H4 (cell line): ENCODE measurements at places on chromosomes 2 and 18.

DNA sequence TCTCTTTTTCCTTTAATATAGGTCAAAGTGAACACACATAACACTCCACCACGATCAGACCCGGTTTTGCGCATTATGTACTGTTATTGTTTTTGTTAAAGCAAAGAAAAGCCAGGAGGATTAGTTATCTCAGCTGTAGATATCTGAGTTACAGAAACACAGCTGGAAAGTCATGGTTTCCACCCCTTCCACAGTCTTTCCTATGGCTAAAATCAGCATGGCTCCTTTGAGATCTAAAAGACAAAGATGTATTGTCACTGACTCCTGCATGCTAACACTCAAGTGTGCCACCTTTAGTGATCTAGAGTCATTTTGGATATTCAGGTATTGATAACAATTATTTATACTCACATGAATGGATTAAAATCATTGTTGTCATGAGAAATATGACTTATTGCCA lies 260.0 kb downstream of the FIGN start:
- no peak for DNase-seq

- DNase-seq: no peak
Observed at GRCh38 chr18:23835506-23835905, 146.3 kb downstream of the LAMA3 start.

DNA sequence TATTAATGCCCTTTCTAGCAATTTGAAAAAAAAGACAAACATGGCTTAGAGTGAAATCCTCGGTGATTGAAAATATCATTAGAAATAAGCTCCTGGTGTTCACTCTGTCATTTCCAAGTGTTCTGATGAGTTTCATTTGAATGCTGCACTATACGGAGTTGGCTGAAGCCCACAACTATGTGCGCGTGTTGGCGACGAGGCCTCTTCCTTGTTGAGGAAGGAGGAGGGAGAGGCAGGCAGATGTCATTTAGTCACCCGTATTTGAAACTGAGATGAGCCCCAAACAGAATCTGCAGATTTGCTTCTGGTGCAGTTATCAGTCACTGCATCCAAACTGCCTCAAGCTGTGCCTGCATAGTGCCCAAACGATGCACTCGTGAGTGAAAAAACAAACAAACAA lies 23.5 kb upstream of the SKOR2 start:
- no peak for DNase-seq

DNA sequence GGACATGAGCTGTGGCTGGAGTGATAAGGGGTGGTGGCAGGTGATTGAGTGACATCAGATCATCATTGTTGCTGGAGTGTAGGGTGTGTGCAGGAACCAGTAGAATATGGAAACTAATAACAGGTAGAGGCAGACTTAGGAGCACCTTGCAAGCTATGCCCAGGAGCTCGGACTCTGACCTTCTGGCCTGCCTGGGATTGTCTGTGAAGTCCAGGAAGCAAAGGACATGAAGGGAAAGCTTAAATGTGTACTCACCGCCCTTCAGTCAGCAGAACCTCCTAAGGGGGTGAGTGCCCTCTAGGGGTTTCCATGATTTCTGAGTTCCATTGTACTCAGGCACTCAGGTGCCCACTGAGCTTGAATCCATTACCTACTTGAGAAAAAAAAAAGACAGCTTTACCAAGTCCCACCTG lies 104.2 kb downstream of the CRIM1 start:
- DNase-seq: no peak

DNA sequence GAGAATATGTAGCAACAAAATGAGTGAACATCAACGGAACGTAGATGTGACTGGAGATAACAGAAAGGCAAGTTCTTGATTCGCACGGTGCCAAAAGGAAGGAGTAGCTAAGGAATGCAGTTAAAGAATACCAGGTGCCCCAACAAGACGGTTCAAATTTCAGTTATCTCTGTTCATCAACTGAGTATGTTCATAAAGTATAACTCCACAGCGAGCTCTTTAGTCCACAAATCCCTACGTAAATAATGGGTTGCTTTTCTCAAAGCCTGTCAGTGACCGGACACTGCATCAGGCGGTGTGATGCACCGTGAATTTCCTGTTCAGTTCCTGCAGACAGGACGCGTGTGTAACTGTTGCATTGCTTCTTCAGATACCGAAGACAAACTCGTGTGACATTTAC lies 91.8 kb downstream of the NOL10 start:
- no peak for DNase-seq

GRCh38 chr18:79682894-79683625 lies 3.5 kb downstream of the CTDP1 start:
- DNase-seq: no peak

- peak; percentile 4 for DNase-seq
Observed at GRCh38 chr2:88919087-88919738, 227.7 kb downstream of the RPIA start.

- DNase-seq: no peak
Observed at GRCh38 chr2:86035883-86036668, 69.6 kb downstream of the POLR1A start.

DNA sequence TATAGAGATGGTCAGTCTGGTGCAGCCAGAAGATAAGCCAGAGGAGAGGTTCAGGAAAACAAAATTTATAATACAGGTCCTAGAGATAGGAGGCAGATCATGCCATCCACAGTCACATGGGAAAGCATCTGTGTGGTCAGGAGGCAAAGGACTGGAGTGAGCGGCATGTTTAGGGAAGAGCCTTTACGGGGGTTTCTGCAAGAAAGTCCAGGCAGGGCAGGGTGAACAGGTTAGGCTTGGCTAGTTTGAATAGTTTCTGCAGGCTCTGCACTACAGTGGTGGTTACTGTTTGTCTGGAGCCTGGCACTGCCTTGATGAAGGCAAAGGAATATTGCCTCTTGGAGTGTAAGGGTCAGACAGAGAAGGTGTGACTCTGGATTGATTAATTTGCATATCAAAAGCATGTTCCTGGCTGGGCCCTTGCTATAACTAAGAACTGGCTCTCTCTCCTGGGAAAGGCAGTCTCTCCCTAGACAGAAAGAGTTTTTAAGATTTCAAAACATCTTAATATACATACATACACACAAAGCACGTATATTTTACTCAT lies 1034.7 kb upstream of the CHAC2 start:
- DNase-seq: no peak
